ENCODE measurements at places on chromosomes 3 and 15. TPM values are rescaled to one million over a fixed set of nuclear protein-coding genes. Genes with fewer than 3 reads are reported as not detected.

DNA sequence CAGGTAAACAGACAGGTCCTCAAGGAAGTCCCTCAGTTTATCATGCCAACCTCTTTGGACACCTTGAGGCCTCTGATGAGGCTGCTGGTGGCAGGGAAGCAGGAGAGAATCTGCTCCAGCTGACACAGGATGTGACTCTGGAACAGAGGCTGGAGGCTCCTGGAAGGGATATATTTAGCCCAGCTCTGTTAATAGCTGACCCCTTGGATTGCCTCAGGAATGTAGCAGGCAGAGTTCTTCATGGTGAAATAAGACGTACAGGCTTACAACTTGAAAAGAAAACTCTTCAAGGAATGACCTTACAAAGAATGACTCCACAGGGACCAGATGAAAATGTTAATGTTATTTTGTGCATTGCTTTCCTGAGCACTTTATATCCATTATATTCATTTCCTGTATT, 90.5 kb downstream of the AQP9 start:
- DNase-seq = no peak

DNA sequence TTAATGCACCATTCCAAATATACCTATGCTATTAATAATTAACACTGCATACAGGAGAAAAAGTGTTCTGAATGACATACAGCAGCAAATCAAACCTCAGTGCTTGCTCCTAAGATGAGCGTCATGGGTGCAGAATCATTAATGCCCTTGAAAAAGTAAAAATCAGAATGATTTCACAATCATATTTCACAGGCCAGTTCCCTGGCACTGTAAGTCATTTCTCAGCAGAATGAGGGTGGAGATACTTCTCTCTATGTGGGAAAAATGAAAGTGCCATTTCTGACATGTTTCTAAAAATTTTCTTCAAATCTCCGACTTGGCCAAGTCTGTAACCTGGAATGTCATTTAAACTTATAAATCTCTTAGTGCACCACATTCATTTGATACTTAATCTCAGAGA, 549.8 kb upstream of the AGTR1 start:
- DNase-seq = no peak

DNA sequence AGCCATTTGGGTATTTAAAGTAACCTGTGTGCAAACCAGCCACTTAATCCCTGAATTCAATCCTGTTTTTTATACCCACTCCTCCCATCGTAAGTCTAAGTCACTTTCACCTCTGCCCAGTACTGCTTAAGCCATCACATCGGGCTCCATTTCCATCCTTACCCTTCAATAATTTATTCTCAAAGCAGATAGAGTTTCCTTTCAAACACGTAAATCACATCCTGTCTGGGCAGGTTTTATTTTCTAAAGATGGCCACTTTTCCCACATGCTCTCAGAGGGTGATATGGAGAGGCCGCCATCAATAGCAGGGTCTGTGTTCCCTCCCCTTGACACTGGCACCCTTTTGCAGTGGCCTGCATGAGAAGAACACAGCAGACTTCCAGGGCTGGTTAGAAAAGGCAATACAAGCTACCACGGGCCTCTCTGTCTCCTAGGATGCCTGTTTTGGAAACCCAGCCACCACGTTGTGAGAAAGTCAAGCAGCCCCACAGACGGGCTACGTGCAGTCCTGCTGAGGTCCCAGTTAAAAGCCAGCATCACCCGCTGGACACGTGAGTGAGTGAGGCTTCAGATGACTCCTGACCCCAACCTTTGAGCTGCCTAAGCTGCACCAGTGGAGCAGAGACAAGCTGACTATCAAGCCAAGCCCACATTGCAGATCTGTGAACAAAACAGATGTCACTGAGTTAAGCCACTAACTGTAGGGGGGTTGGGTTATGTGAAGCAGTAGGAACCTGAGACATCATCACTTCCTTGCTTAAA, 241.8 kb upstream of the SLCO3A1 start:
- DNase-seq = no peak

- no peak for DNase-seq
Observed at GRCh38 chr3:187262360-187262759, 29.2 kb downstream of the MASP1 start.

DNA sequence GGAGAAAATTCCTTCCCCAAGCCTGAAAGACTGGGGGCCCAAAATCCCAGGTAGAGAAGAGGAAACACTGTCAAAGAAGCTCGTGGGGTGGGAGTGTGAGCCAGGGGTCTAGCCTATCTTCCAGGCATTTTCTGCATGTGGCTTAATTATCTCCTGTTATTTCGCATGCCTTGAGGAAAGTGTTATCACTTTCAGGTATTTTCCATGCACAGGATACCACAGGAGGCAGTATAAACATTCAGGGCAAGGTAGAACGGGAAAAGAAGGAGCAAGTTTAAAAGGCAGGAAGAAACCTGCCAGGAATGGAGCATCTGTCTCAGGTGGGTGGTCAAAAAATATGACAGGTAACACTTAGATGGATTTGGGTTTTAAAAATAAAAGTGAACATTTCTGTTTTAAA, 575.3 kb upstream of the ZNF385D start:
- DNase-seq = no peak

DNA sequence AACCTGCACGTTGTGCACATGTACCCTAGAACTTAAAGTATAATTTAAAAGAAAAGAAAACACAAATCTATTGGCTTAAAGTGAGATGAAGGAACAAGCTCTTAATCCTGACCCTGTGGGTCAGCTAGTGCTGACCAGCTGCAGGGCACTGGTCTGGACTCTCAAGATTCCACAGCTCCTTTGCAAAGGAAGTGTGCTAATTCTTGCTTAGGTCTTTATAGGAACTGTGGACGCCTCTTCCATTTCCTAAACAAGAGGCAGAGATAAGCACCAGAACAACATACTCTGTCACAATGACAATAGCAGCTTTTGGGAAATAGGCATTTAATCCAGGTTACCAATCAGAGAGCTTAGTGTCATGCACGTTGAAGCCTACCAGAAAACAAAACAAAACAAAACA, 166.1 kb downstream of the ISL2 start:
- DNase-seq = no peak

Gene ST8SIA2
- not detected for total RNA-seq

- no peak for DNase-seq
Observed at GRCh38 chr3:193132964-193133363, 108.1 kb upstream of the PLAAT1 start.

DNA sequence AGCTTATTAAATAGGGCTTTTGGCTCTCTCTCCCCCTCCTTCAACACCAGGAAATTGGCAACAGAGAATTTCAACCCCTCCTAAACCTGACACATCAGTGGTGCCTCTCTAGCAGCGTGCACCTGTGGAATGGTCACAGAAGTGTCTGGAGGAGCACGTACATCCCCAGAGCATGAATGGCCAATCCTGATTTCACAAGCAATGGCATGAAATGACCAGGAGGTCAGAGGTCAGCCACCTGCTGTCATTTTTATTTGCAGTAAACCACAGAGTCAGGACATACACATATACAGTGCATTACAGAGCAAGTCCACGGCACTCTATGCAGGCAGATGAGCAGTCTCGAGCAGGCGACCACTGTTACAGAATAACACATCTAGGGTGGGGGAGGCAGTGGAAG, 25.1 kb upstream of the ETV5 start:
- DNase-seq = no peak

DNA sequence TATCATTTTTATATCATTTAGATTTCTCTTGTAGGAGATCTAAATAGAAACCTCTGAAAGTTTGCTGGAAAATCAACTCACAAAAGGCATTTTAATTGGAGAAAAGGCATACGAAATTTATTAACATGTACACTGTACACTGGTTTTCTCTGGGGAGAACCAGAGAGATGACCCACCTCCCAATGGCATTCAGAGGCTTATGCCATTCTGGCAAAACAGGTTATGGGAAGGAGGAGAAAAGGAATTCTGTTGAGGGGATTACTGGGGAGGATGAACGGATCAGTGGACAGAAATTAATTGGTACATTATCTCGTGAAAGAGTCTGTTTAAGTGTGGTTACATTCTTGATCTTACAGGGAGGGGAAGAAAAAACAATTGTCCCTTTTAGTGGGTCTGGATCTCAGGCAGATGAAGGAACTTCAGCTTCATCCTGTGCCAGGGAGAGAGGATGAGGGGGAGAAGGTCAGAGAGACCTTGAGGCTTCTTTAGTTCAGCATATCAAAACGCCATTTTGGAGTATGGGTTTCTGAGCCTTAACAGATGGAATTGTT, 16.5 kb downstream of the RAB11A start:
- DNase-seq = no peak

DNA sequence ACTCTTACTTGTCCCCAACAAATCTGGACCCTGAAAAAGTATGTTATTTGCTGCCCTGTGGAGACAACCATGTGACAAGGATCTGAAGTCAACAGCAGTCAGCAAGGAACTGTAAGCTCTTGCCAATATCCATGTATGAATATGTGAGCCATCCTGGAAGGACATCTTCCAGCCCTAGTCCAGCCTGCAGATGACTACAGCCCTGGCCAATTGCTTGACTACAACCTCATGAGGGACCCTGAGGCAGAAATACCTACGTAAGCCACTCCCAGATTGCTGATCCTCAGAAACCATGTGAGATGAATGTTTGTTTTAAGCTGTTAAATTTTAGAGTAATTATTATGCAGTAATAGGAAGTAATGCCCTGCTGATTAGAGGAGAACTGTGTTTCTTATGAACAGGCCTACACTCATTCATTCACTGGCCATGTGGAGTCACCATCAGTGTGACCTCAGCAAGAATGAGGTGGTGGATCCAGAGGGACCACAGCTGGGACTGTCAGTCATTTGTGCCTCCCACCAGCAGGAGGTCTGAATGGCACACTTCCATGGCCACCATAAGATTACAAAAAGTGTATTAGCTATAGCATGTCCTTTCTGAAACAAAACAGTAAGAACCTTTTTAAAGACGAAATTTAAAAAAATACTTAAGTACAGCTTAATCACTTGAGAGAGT, 92.6 kb downstream of the TFDP2 start:
- DNase-seq = no peak

Gene KBTBD13
- not detected for total RNA-seq

- DNase-seq = peak; percentile 84
Observed at GRCh38 chr15:67884514-67885174, 44.8 kb upstream of the RNU6-1 start.

Gene GLDN
- 21.3 TPM for total RNA-seq

DNA sequence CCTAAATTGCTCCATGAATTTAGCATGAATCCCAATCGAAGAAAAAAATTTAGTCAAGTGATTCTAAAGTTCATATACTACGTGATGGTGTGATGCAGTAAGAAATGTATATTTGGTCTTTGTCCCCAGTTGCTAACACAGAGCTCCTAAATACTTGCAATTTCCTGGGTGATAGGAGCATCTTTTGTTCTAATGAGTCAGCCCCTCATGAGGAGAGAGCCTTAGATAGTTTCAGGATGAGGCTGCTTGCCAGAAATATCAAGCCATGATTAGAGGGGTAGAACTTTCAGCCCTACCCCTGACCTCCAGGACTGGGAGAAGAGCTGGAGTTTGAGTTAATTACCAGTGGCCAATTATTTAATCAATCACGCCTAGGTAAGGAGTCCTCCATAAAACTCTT, 170.2 kb downstream of the PDE8A start:
- no peak for DNase-seq

GRCh38 chr3:176969506-176969905, 227.8 kb downstream of the TBL1XR1 start:
- DNase-seq = no peak

DNA sequence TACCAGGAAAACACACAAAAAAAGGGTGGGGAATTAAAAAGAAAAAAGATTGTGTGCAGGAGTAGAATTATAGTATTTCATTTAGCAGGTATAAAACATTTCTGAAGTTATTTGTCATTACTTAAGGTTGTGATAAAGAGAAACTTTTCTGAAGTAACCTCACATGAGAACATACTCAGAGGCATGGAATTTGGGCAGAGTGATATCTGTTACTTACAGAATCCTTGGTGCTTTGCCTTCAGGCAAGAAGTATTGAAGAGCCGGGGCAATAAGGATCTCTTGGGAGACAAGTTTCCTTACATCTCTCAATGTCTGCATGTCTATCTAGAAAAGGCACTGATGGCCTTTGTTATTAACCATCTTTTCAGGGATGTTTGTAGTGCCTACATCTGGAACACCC, 179.7 kb upstream of the ROBO1 start:
- DNase-seq = no peak

- peak; percentile 94 for DNase-seq
Observed at GRCh38 chr3:32391643-32392535, at the start of gene CMTM7. CMTM7 (plus strand) TSS chr3:32391853; CDS start chr3:32391907, 54 bp downstream.

Gene AHSG
- total RNA-seq = not detected

- no peak for DNase-seq
Observed at GRCh38 chr3:127013758-127014535, 31.0 kb downstream of the PLXNA1 start.

Gene TRIM59
- 3.2 TPM for total RNA-seq

GRCh38 chr3:89808680-89809197, 701.3 kb downstream of the EPHA3 start:
- DNase-seq = no peak

Gene COX5A
- total RNA-seq = 50.9 TPM

DNA sequence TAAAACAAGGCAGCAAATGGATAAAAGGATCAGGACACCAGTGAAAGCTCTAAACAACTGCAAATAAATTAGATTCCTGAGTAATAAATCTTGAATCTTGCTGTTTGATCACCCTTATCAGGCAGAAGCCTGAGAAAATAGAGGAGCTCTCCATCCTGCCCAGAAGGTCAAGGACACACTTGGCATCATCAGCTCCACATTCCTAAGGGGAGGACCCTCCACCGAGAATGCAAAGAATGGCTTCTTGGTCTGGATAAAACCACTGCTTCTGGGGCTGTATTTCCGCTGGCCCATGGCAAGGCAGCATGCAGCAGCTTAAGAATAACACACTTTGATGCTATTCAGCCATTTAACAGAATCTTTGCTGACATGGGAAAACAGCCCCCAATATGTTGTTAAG, 108.9 kb upstream of the TSC22D2 start:
- DNase-seq = no peak

- peak; percentile 87 for DNase-seq
Observed at GRCh38 chr15:92393071-92393979, at the start of gene ST8SIA2. ST8SIA2 (plus strand) TSS chr15:92393881; CDS start chr15:92394065, 184 bp downstream.

GRCh38 chr3:21533002-21533401, 218.0 kb downstream of the ZNF385D start:
- no peak for DNase-seq

GRCh38 chr15:66653852-66654251, 48.2 kb upstream of the SMAD6 start:
- no peak for DNase-seq

- DNase-seq = peak; percentile 66
Observed at GRCh38 chr3:128074851-128075521, 22.7 kb downstream of the SEC61A1 start.
